ENCODE measurements at places on chromosomes 1 and 21. TPM values are rescaled to one million over a fixed set of nuclear protein-coding genes. Genes with fewer than 3 reads are reported as not detected.

DNA sequence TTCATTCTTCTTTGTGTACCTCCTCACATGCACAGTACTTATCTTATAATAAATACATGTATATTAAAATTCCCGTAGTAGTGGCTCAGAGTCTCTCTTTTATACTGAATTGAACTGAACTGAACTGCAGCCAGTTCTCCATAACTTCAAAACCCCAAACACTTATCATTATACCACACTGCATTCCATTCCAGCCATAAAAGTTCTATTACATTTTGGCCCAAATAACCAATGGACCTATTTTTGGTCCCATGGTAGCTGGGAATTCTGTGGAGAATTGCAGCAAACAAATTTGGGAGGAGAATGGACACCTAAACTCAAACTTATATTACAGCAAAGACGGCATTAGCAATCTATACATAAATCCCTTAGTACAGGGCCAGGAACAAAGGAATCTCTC lies 86.6 kb upstream of the C1orf87 start:
- H3K4me3 ChIP-seq = no peak overlapping the region
- no peaks in the 10 kb centered on the region for H3K36me3 ChIP-seq
- no peak for DNase-seq
- no peaks in the 10 kb centered on the region for H3K27me3 ChIP-seq

NUP210L gene
- total RNA-seq = 0.14 TPM

DNA sequence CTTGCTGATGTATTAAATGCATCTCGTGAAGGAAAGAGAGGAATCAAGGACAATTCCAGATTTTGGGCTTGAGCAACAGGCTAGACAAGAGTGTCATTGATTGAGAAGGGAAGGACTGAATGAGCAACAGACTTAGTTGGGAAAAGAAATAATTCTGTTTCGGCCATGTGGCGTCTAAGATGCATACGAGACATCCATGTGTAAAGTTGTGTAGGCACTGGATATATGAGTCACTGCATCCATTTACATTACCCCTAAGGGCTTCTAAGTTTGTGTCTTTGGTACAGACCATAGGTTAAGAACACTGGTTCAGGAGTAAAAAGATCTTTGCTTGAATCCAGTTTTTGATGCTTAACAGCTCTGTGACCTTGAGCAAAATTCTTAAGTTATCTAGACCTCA lies 307.0 kb upstream of the SGIP1 start:
- no peaks in the 10 kb centered on the region for H3K36me3 ChIP-seq
- DNase-seq = no peak
- H3K27ac ChIP-seq = no peak overlapping the region

DNA sequence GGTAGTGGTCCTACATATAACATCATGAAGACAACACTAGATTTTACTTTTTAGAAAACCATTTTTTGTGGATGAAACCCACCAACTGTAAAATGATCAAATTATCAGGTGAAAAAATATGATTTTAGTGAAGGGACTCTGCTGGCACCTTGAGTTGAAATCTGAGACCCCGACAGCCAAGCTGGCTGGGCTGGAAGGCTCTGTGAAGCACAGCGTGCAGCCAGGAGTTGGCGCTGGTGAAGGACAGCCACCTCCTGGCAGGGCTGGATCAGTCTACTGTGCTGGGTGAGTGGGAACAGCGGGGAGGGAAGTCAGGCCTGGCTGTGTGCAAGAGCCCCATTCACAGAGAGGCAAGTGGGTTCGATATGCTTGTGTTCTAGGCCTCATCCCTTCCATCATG lies 47.9 kb downstream of the DDAH1 start:
- no peaks in the 10 kb centered on the region for H3K4me1 ChIP-seq
- no peaks in the 10 kb centered on the region for H3K27me3 ChIP-seq

DNA sequence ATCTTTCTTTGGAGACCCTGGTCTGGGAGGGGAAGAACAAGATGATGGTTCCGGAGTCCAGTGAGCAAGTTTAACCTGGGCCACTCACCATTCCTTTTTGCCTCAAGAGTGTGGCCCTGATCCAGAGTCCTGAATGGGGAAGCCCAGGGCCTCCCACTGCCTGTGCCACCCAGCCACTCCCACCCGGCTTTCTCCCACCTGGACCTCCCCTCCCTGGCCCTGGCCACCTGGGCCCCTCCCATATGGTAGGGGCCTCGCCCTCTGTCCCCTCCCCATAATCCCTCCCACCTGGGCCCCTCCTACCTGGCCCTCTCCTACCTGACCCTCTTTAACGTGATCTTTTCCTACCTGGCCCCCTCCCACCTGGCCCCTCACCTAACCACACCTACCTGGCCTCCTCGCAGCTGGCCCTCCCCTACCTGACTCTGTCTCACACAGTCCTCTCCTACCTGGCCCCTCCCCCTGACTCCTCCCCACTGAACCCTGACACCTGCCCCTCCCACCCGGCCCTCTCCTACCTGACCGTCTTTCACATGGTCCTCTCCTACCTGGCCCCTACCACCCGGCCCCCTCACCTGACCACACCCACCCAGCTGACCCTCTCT lies 220.7 kb upstream of the VAMP3 start:
- no peak for DNase-seq
- H3K36me3 ChIP-seq = no peaks in the 10 kb centered on the region
- peaks cover 42% of the 10 kb centered on the region for H3K4me1 ChIP-seq

FYB2 gene
- not detected for total RNA-seq

DNA sequence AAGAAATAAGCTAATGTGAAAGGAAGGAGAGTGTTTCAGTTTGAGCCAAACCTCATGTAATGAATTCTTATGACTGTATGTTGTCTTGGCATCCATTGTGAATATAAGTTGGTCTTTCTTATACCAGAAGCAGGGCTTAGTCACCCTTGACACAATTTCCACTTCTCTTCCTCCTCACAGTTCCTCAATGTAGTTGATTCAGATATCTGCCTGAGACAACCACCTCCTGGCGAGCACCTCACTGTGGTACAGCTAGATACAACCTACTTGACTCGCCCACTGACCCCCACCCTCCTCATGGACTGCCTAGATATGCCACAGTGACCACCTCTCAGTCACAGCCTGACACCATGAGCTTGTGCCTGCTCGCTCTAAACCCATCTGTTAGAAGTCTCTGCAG lies 45.6 kb downstream of the KYAT3 start:
- H3K4me1 ChIP-seq = peaks cover 10% of the 10 kb centered on the region
- peak overlapping the region; percentile 39 for H3K27ac ChIP-seq
- H3K27me3 ChIP-seq = no peaks in the 10 kb centered on the region
- no peak overlapping the region for H3K4me3 ChIP-seq
- peaks cover 31% of the 10 kb centered on the region for H3K36me3 ChIP-seq

GRCh38 chr1:171868217-171868803 lies 27.0 kb downstream of the DNM3 start:
- H3K4me3 ChIP-seq = no peak overlapping the region
- H3K4me1 ChIP-seq = no peaks in the 10 kb centered on the region
- no peak overlapping the region for H3K27ac ChIP-seq

GRCh38 chr21:16181018-16181417 lies 451.2 kb downstream of the USP25 start:
- no peaks in the 10 kb centered on the region for H3K4me1 ChIP-seq
- H3K27ac ChIP-seq = no peak overlapping the region
- no peaks in the 10 kb centered on the region for H3K36me3 ChIP-seq
- H3K4me3 ChIP-seq = no peak overlapping the region

DNA sequence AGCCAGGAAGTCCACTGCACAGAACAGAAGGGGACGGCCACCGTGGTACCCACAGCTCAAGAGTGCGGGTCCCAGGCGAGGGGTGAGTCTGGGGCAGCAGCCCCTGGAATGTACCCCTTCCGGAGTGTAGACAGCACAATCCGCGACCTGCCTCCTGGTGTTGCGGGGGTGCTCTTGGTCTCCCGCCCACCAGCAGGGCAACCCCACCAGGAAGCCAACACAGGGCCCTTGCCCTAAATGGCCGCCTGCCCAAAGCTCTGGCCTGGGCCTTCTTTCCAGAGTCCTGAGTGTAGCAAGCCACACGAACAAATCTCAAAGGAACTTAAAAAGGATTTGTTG lies 1.1 kb upstream of the SLC19A1 start:
- H3K4me1 ChIP-seq = peaks cover 21% of the 10 kb centered on the region
- H3K4me3 ChIP-seq = peak overlapping the region; percentile 70
- DNase-seq = no peak
- no peaks in the 10 kb centered on the region for H3K36me3 ChIP-seq

- peaks cover 7% of the 10 kb centered on the region for H3K4me1 ChIP-seq
- H3K4me3 ChIP-seq = no peak overlapping the region
- H3K36me3 ChIP-seq = no peaks in the 10 kb centered on the region
- H3K27me3 ChIP-seq = peaks cover 16% of the 10 kb centered on the region
Observed at GRCh38 chr1:221672239-221672645, 69.6 kb downstream of the DUSP10 start.

PCSK9 gene
- total RNA-seq = not detected

GRCh38 chr1:110243146-110243545 lies 33.0 kb downstream of the KCNC4 start:
- H3K4me1 ChIP-seq = peaks cover 44% of the 10 kb centered on the region
- H3K36me3 ChIP-seq = peaks cover 10% of the 10 kb centered on the region
- DNase-seq = no peak
- no peak overlapping the region for H3K27ac ChIP-seq
- H3K4me3 ChIP-seq = peak overlapping the region; percentile 46

GRCh38 chr1:94236630-94237290 lies 624 bp downstream of the ARHGAP29 start:
- peaks cover 13% of the 10 kb centered on the region for H3K4me1 ChIP-seq
- peak; percentile 12 for DNase-seq
- no peak overlapping the region for H3K27ac ChIP-seq
- H3K27me3 ChIP-seq = peaks cover 83% of the 10 kb centered on the region

MTARC2 gene
- total RNA-seq = not detected

DNA sequence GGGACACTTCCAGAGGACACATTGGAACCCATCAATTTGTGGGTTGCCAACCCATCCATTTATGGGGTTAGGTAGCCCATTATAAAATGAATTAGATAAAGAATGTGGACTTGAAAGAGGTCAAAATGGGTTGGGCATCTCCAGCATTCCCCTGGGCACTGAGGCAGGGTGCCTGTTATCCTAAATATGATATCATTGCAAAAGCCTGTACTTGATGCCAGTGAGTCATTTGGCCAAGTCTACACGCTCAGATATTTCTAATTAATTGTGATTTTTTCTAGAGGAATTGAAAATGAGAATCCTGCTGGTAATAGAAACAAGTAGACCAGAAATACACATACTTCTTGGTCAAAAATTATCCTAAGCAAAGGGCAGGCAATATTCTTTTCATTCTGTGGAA lies 21.9 kb upstream of the NBL1 start:
- no peak for DNase-seq
- H3K27me3 ChIP-seq = no peaks in the 10 kb centered on the region
- H3K27ac ChIP-seq = no peak overlapping the region
- no peak overlapping the region for H3K4me3 ChIP-seq
- H3K4me1 ChIP-seq = no peaks in the 10 kb centered on the region
- H3K36me3 ChIP-seq = peaks cover 2% of the 10 kb centered on the region

DNA sequence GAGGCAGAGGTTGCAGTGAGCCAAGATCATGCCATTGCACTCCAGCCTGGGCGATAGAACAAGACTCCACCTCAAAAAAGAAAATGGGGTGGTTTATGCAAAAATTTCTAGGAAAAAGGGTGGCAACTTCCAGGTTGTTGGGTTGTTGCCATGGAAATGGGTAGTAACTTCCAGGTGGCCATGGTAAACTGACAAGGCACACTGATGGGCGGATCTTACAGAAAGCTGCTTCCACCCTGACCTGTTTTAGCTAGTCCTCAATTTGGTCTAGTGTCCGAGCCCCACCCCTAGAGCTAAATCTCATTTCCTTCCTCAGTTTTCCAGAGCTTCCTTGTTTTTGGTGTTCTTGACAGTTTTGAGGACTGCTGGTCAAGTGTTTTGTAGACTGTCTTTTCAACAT lies 13.6 kb downstream of the KLHDC7A start:
- no peak overlapping the region for H3K27ac ChIP-seq
- no peak overlapping the region for H3K4me3 ChIP-seq
- DNase-seq = no peak

LRRC3 gene
- 3.8 TPM for total RNA-seq

- H3K27me3 ChIP-seq = peaks cover 5% of the 10 kb centered on the region
- H3K4me3 ChIP-seq = no peak overlapping the region
- no peaks in the 10 kb centered on the region for H3K36me3 ChIP-seq
- no peaks in the 10 kb centered on the region for H3K4me1 ChIP-seq
- no peak for DNase-seq
Observed at GRCh38 chr1:67601955-67602354, 83.0 kb upstream of the GADD45A start.

- H3K36me3 ChIP-seq = no peaks in the 10 kb centered on the region
- H3K4me1 ChIP-seq = no peaks in the 10 kb centered on the region
- DNase-seq = peak; percentile 43
- H3K27ac ChIP-seq = no peak overlapping the region
Observed at GRCh38 chr1:41322835-41323234, 38.4 kb upstream of the FOXO6 start.

SNX7 gene
- 0.63 TPM for total RNA-seq

DNA sequence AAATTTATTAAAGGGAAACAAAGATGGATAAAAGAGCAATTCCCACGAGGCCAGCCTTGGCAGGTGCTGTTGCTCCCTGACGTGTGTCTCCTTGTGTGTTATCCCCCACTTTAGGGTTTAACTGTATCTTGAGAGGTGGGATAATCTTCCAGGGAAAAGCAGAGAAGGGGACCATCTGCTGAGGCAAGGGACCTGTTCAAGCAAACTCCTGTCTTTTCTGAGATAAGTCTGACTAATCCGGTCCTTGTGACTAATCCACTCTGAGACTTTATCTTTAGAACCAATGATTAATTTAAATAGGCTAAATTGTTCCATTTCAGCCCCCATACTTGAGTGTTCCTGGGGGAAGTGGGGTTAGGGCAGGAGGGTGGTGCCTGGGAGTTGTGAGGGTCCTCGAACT lies 163.6 kb downstream of the CAMTA1 start:
- no peak for DNase-seq
- no peaks in the 10 kb centered on the region for H3K27me3 ChIP-seq
- H3K27ac ChIP-seq = no peak overlapping the region
- H3K4me1 ChIP-seq = no peaks in the 10 kb centered on the region

GRCh38 chr1:102032534-102032933 lies 35.8 kb upstream of the OLFM3 start:
- H3K4me3 ChIP-seq = no peak overlapping the region
- no peak overlapping the region for H3K27ac ChIP-seq
- no peak for DNase-seq
- no peaks in the 10 kb centered on the region for H3K27me3 ChIP-seq
- no peaks in the 10 kb centered on the region for H3K4me1 ChIP-seq

DNA sequence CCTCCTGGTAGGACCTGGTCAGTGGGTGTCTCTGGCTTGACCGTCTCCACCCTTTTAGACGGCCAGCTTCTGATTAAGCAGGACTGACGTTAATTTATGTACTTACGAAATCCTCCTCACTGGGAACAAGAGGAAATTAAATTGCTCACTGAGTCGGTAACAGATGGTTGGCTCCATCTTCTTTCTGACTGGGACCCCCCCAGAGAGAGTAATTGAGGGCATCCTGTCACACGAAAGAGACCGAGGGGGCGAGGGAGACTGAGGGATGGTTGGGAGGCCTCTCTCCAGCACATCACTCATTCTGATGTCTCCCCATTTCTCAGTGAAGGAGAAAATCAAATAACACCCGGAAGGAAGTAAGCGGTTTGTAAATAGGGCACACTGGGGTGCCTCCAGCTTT lies 104.8 kb downstream of the OMA1 start:
- no peak overlapping the region for H3K4me3 ChIP-seq
- H3K36me3 ChIP-seq = no peaks in the 10 kb centered on the region
- H3K27me3 ChIP-seq = no peaks in the 10 kb centered on the region
- no peak overlapping the region for H3K27ac ChIP-seq
- no peak for DNase-seq

- no peak for DNase-seq
- peaks cover 10% of the 10 kb centered on the region for H3K27me3 ChIP-seq
- H3K27ac ChIP-seq = no peak overlapping the region
- peaks cover 6% of the 10 kb centered on the region for H3K4me1 ChIP-seq
Observed at GRCh38 chr1:209427811-209428210, 155.7 kb upstream of the CAMK1G start.

GRCh38 chr21:41369920-41370839 lies 8.4 kb downstream of the MX2 start:
- no peaks in the 10 kb centered on the region for H3K27me3 ChIP-seq
- peaks cover 4% of the 10 kb centered on the region for H3K36me3 ChIP-seq
- DNase-seq = peak; percentile 66
- peaks cover 55% of the 10 kb centered on the region for H3K4me1 ChIP-seq
- H3K27ac ChIP-seq = peak overlapping the region; percentile 83
